Endothelial cell (in vitro differentiated cells): ENCODE measurements at places on chromosomes 3 and 15.

DNA sequence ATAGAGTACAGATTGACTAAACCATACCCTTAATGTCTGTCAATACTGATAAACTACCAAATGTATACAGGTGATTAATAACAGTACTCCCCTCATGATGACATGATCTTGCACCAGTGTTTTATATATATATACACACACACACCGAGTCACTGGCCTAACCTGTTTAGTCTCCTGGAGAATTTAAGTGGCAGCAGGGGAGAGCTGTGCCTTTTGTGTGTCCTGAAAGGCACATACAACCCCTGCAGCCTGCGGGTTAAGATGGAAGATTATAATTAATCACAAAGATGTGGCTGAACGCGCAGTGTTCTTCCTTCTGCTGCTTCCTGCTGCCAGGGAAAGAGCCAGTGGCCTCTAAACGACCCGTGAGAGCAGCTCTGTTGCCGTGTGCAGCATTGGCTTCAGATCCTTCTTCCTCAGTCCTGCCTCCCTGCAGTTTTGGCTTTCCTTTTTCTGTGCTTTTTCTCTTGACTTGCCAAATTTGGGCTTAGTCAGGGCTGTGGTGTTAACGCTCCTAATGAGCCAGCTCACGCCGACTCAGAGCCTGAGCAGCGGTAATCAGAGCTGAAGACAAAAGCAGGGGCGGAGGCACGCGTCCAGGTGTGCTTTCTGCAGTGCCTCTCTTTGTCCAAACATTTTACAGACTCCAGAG is 42.5 kb upstream of the UBE3A start:
- H3K36me3 ChIP-seq: peaks cover 4% of the 10 kb centered on the region
- peaks cover 17% of the 10 kb centered on the region for H3K4me1 ChIP-seq
- peaks cover 8% of the 10 kb centered on the region for H3K27me3 ChIP-seq
- DNase-seq: peak; percentile 19
- no peak overlapping the region for H3K27ac ChIP-seq

- DNase-seq: no peak
- H3K36me3 ChIP-seq: no peaks in the 10 kb centered on the region
- no peak overlapping the region for H3K27ac ChIP-seq
- H3K4me3 ChIP-seq: no peak overlapping the region
Measured at GRCh38 chr3:144480416-144480919, 508.8 kb downstream of the DIPK2A start.

- peaks cover 54% of the 10 kb centered on the region for H3K36me3 ChIP-seq
- H3K4me1 ChIP-seq: peaks cover 70% of the 10 kb centered on the region
- H3K4me3 ChIP-seq: peak overlapping the region; percentile 54
- peak overlapping the region; percentile 97 for H3K27ac ChIP-seq
- H3K27me3 ChIP-seq: peaks cover 9% of the 10 kb centered on the region
Measured at GRCh38 chr3:69009559-69010410, 3.7 kb downstream of the EOGT start.

GRCh38 chr3:31300456-31301443 is 232.0 kb upstream of the STT3B start:
- H3K27ac ChIP-seq: no peak overlapping the region
- H3K36me3 ChIP-seq: no peaks in the 10 kb centered on the region
- H3K27me3 ChIP-seq: peaks cover 4% of the 10 kb centered on the region
- DNase-seq: no peak
- H3K4me1 ChIP-seq: no peaks in the 10 kb centered on the region
- no peak overlapping the region for H3K4me3 ChIP-seq

GRCh38 chr3:179027326-179027900 is 44.2 kb downstream of the ZMAT3 start:
- H3K27me3 ChIP-seq: no peaks in the 10 kb centered on the region
- no peak overlapping the region for H3K27ac ChIP-seq
- no peak for DNase-seq
- no peak overlapping the region for H3K4me3 ChIP-seq

GRCh38 chr15:73839699-73840377 is 33.5 kb upstream of the TBC1D21 start:
- no peaks in the 10 kb centered on the region for H3K4me1 ChIP-seq
- H3K4me3 ChIP-seq: no peak overlapping the region
- H3K27ac ChIP-seq: no peak overlapping the region
- no peak for DNase-seq
